ENCODE measurements at places on chromosomes 1 and 21.

DNA sequence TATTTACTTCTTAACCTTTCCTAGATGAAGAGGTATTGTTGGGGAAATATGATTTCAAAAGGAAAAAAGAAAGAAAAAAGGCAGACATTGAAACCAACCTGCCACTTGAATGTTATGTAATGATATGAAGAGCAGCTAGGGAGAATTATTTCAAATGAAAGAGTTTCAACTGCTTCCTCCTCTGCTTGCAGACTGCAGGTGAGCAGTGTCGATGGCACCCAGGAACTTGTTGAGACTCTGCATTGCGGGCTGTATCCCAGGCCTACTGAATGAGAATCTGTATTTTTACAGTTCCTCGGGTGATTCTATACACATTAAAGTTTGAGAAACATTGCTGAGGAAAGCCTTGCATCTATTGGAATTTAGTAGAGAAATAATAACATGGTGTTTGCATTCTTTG, 3.7 kb upstream of the RUNX1 start:
- DNase-seq: no peak

GRCh38 chr1:113027449-113027848, 45.5 kb upstream of the LRIG2 start:
- no peak for DNase-seq

GRCh38 chr1:111234866-111235265, 7.4 kb downstream of the CHI3L2 start:
- no peak for DNase-seq

GRCh38 chr1:2611031-2611501, 21.8 kb downstream of the MMEL1 start:
- peak; percentile 51 for DNase-seq

- DNase-seq: no peak
Observed at GRCh38 chr1:101000131-101000873, 25.3 kb downstream of the DPH5 start.

DNA sequence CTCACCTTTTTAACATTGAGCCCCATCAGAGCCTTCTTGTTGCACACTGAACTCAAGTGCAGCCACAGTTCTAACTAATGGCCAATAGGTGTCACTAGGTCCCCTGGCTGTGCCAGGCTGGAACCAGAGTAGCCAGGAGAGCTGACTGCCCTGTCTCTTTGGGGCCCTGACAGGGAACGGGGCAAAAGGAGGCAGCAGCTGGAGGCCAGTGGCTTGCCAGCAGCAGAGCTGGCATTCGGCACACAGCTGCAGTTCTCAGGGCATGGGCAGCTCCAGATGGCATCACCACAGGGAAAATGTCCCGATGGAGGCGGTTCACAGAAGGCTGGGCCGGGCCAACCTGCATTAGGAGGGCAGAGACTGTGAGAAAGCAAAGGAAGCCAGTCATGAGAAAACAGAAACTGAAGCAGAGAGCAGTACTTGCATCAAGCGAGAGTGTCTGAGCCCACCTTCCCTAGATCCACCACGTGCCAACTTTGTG, 188.6 kb downstream of the FCRL5 start:
- peak; percentile 29 for DNase-seq

DNA sequence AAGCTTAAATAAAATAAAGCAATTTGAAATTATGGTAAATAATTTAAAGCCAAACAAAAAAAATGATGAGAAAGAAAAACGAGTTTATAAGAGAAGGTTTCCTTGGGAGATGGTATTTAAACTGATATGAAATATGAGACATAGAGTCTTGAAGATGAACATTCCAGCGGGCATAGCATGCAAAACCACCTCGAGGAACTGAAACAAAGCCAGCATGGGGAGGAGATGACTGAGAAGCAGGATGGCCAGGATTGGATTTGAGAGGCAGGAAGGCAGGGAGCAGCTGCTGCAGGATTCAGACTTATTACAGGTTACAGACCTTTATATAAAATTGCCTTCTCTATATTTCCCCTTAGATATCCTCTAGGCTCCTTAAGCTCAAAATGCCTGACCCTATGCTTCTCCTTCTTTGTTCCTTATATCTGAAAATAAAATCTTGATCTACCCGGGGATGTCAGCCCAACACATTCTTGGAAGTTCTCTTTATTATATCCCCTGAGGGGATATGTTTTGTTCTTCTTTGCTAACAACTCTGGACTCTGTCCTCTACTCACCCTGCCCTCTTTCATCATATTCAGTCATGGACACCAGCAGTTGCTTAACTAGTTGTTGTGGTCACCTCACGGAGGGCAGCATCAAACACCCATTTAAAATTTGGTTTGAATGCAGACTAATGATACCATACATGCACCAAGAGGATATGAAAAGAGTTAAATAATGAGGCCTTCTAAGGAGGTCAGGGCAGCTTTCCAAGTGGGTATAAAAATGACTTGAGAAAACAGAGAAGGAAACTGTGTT, 719.1 kb upstream of the B3GALT2 start:
- DNase-seq: no peak

DNA sequence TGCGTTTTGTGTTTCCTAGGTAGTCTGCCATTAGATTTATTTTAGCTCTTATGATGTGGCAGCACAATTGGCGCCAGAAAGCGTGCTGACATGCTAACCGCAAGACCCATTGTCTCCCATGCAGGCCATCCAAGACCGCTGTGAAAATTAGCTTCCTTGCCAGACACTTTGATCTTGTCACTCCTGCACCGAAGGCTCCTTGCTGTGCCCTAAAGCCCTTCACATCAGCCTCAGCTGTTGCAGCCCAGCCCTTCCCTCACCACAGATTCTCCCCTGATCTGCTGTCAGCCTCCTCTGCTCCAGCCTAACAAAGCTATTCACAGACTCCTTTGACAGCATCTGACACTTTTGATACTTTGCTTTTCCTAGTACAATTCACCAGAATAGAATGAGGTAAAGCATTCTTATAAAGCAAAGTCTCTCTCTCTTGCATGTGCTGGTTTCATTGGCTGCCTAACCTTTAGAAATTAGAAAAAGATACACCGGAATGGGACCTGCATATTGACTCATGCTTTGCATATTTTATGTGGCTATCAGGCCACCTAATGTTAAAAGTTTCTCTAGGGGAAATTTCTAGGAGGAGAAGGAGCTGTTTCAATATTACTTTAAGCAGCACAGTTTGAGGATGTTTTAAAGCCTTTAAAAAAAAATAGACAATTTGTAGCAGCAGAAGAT, 280.3 kb upstream of the FMN2 start:
- DNase-seq: no peak

DNA sequence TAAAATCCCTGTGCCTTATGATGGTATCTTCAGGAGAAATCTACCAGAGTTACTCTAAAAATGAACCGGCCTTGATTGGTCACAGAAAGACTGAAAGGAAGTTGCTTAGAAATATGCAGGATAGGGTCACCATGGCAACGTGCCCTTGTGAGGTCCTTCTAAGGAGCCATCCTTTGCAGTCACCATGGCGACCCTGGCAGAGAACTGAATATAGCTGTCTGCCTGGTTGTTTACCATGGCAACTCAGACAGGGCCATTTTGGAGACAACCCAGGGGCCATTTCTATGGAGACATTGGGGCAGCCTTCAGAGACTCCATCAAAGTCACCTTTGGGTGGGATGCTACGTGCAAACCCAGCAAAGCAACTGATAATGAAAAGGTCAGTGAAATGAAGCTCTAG, 43.0 kb downstream of the SNX7 start:
- peak; percentile 42 for DNase-seq

DNA sequence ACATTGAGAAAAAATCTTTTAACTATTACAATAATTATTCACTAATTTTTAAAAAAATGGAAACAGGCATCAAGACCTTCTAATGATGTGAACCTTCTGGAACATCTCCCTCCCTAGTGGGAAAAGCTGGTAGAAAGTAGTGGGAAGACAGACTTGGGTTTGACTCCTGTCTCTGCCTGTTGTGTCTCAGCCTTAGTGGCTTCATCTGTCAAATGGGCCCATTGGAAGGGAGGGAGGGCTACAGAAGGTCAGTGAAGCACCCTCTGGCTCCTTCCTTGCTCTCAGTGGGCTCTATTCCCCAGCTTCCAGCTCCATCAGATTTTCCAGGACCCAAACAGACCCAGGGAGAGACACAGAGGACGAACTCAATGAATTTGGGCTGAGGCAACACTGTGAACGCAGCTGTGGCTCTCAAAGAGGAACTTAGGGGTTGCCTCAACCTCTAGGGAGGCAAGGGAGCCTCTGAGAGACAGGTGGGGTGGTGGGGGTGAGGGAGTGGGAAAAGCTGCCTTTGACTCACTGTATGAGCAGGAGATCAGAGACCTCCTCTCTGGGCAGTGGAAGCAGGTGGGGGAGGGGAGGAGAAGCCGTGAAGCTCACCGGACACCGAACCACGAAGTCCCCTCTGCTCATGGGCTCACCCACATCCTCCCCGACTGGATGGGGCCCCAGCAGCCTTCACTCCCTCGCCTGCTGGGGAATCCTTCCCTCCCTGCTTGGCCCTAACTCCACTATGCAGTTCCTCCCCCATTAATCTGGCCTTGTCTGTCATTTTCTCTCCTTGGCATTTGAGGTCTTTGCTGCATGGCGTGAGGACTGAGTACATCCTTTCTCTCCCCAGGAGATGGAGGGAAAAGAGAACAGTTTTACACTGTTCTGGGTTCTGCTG, 4.5 kb downstream of the CNR2 start:
- no peak for DNase-seq
